Dermis blood vessel endothelial cell (primary cell): ENCODE measurements at places on chromosomes 6 and 20. TPM values are rescaled to one million over a fixed set of nuclear protein-coding genes. Genes with fewer than 3 reads are reported as not detected.

DNA sequence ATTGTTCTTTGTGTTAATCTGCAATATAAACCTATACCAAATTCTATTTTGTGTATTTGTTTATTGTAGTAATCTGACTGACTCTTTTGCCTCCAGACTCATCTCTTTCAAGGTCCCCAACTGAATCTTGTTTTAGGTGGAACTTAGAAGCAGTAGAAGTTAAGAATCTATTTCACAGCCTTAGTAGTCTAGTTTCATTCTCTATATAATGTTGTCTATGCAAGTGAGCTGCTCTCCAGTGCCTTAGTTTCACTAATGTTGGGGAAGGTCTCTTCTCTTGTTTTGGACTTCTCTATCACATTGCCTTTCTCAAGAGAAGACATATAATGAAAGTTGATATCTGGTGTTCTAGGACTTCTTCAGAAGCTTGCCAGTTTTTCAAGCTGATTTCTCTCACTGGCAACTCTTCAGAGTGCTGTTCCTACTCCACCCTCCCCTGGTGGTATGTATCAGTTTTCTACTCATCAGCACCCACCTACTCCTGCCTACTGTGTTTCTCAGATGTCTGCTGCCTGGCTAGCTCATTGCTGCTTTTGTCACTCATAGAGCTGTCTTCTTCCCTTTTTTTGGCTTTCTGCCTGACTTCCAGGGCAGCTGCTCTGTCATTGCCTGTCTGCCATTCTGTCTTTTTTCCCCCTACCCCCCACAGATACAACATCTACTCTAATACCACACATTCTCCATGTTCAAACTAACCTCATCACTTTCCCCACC is 82.1 kb downstream of the PTPRA start:
- no peak for DNase-seq

GRCh38 chr6:151796842-151797530 is 10.5 kb upstream of the ESR1 start:
- DNase-seq, result no peak

GRCh38 chr6:153625089-153625488 is 414.0 kb upstream of the OPRM1 start:
- DNase-seq, result peak; percentile 60

- DNase-seq, result no peak
Observed at GRCh38 chr6:105430685-105431084, 27.8 kb upstream of the PREP start.

DNA sequence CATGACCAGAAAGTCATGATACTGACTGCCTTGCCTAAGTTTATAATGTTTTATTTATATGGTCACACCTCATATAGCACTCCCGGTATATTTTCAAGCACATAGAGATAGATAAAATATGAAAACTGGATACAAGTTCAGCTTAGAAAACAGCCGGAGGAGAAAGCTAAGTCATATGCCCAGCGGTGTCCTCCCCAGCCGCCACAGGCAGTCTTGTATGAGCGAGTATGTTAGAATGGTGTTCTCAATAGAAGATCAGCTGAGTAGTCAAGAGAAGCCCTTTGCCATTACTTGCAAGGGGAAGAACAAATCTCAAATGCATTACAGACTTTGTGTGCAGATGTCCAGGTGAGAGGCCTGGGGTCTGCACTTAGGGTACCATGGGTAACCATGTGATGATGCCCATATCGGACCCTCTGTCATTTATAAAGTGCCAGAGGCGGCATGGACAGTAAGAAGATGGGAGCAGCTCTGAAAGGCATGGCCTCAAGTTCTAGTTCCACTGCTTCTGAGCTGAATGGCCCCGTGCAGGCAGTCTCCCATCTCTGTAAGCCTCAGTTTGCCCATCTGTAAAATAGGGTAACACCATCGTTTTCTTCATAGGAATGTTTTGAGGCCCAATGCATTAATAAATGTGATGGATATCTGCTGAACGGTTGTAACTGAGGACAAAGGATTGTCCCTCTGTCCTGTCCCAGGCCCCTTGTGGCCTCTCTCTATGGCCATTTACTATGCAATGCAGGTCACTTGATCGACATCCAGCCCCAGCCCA is 195.7 kb upstream of the SNX9 start:
- DNase-seq, result no peak

DNA sequence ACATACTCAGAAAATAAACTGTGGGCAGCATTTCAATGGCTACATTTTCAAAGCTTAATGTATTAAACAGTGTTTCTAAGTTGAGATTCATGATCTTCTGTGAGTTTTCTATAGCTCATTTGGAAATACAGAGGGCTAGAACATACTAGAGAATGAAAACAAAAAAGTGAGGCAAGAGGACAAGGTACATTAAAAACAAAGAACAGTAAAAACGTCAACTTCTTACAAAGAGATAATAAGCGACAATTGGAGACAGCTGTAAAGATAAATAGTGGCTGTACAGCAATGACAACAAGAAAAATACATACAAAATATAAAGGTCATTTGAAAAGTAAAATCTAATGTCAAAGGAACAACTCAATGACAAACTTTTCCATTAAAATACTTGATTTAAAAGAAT is 94.3 kb downstream of the REV3L start:
- DNase-seq, result no peak

DNA sequence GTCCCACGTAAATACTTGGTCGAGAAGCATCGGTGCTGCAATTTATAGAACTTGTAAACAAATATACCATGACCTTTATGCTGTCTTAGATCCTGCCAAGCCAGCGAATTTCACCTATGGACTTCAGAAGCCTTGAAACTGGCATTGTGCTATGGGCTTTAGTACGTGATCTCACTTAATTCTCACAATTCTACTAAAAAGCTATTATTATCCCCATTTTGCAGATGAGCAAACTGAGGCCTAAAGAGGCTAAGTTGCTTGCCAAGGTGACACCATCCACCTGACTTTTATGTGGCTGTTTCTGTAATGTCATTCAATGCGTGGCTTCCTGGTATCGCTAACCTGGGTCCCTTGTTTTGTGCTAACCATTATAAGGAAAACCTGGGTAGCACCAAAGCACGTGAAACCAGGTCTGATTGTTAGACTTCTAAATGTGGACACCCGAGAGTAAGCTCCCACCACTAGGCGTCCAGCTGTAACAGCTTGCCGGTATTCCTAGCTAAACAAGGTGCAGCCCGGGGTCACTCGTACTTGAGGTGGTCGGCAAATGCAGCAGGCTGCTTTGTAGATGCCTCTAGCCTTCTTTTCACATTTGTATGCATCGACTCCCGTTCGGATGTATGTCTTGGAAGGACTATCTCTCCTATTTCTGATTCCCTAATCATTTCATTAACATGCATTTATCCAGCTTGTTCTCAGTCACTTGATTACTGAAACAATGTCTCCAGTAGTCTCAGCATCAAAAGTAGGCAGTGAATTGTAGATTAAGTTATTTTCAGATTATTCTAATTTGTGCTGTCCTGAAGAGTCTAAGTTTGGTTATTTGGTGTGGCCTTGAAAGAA is 1.1 kb downstream of the SYNJ2 start:
- DNase-seq, result peak; percentile 84

DNA sequence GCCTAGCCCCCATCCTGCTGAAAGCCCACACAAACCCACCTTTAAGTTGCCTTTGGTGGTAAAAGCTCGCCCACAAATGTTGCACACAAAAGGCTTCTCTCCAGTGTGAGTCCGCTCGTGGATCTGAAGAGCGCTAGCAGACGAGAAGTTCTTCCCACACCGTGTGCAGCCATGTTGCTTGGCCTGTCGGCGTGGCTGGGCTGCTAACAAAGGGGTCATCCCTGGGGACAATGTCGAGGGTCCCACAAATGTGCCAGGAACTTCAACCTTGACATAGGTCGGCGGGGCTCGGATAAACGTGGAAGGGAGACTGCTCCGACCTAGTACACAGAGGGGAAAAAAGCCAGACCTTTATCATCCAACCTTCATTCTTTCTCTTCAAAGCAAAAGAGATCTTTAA is 13.5 kb downstream of the SALL4 start:
- DNase-seq, result no peak

DNA sequence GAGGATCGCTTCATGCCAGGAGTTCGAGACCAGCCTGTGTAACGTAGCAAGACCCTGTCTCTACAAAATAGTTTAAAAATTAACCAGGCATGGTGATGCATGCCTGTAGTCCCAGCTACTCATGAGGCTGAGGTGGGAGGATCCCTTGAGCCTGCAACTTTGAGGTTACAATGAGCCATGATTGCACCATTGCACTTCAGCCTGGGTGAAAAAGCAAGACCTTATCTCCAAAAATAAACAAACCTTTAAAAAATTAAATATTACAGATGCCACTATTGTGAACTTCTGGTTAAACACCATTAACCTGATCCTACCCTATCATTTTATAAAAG is 116.8 kb downstream of the ARHGAP18 start:
- no peak for DNase-seq

DNA sequence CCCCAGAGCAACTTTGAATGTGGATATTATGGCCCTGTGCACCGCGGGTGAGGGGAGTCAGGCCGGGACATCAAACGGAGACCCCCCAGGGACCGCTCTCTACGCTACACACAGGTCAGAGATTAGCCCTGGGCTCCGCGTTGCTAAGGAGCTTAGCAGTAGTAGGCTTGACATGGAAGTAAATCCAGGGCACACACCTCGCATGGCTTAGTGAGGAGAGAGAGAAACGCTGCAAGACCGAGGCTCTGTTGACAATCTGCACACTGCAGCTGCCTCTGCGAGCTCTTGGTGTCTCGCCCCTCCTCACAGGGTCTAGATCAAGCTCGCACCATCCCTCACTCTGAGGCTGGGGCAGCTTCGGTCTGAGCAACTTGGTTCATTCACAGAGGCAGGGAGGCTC is 116.1 kb upstream of the CDH4 start:
- no peak for DNase-seq

The ROS1 gene
- under 0.01 TPM in 1 of 2 replicates, not detected in the other for total RNA-seq

The PARD6B gene
- total RNA-seq, result 0.28 and 0.85 TPM in 2 replicates

The MCCD1 gene
- total RNA-seq, result not detected in 2 replicates

The OR2J3 gene
- total RNA-seq, result not detected in 2 replicates

The ULBP3 gene
- 6.0 and 14.9 TPM in 2 replicates for total RNA-seq

The DUSP15 gene
- total RNA-seq, result 0.14 and 0.34 TPM in 2 replicates

The TMEM200A gene
- total RNA-seq, result 0.14 and 0.34 TPM in 2 replicates
